ENCODE measurements at places on chromosomes 4 and X. TPM values are rescaled to one million over a fixed set of nuclear protein-coding genes. Genes with fewer than 3 reads are reported as not detected.

DNA sequence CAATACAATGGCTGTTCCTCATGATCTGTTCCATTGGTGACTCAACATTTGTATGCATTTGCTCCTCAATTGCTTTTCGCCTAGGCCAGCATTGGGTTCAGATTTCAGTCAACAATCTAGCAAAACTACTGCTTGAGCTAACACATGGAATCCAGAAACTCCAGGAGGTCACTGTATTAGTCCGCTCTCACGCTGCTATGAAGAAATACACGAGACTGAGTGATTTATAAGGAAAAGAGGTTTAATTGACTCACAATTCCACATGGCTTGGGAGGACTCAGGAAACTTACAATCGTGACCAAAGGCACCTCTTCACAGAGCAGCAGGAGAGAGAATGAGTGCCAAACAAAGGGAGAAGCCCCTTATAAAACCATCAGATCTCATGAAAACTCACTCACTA is 67.1 kb downstream of the RXFP1 start:
- DNase-seq = no peak

GRCh38 chr4:52877694-52878093 is 15.6 kb downstream of the RASL11B start:
- DNase-seq = no peak

DNA sequence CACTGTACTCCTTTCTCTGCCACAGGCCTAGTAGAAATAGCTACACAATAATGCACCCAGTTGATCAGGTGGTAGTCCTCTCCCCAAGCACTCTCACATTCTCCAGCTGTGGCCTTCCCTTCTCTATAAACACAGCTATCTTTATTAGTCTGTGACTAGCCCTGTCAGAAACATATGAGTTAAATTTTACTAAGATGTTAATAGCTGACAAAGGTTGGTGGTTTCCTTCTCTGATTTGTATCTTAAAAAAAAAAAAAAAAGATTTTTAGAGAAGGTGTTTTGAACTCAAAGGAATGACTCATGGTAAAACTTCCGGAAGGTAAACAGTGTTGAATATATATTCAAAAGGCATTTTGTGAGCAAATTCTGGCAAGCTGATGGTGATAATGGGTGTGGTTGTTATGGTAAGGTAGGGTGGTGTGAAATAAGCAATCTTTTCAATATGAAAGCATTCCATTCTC is 327.4 kb downstream of the PPP3CA start:
- no peak for DNase-seq

- DNase-seq = no peak
Observed at GRCh38 chr4:95193391-95194224, 355.2 kb downstream of the UNC5C start.

GRCh38 chr4:33381816-33382215 is 2661.6 kb downstream of the PCDH7 start:
- no peak for DNase-seq

Gene ASB9
- 10.7 TPM for polyA plus RNA-seq

Gene HEPH
- 45.8 TPM for polyA plus RNA-seq

Measured in left lung (tissue), 14 donors.